Left colon (tissue), 2 donors: ENCODE measurements at places on chromosomes 2 and 18. TPM values are rescaled to one million over a fixed set of nuclear protein-coding genes. Genes with fewer than 3 reads are reported as not detected.

The IL36G gene
- total RNA-seq = not detected

GRCh38 chr18:2442726-2443275, 128.5 kb downstream of the METTL4 start:
- no peak for DNase-seq

DNA sequence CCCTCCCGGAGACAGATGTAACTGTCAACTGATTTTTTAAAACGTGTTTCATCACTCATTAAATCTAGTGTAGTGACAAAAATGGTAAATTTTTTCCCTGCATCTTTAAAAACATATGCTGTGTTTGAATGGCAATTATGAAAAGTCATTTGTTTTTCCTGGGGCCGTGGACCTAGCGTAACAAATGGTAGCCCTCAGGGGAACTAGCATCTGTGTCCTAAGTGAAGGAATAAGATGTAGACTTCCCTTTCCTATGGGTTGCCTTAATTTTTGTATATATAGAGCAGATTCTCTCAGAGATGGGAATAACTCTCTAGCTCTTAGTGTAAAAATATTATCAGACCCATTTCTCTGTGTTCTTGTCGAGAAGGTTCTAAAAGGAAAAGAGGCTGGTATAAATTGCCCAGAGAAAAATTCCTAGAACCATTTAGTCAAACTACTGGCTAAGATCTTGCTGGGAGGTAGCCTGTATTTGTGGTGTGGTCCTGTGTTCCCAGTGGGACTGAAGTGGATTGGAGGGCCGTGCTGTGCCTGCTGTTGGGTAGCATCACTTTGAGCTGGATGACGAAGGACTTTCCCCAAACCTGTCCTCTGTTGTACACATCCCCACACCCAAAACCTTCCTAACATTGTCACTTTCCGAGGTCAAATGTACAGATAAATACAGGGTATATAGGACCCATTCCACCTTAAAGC, 85.8 kb downstream of the LIMS1 start:
- no peak for DNase-seq

DNA sequence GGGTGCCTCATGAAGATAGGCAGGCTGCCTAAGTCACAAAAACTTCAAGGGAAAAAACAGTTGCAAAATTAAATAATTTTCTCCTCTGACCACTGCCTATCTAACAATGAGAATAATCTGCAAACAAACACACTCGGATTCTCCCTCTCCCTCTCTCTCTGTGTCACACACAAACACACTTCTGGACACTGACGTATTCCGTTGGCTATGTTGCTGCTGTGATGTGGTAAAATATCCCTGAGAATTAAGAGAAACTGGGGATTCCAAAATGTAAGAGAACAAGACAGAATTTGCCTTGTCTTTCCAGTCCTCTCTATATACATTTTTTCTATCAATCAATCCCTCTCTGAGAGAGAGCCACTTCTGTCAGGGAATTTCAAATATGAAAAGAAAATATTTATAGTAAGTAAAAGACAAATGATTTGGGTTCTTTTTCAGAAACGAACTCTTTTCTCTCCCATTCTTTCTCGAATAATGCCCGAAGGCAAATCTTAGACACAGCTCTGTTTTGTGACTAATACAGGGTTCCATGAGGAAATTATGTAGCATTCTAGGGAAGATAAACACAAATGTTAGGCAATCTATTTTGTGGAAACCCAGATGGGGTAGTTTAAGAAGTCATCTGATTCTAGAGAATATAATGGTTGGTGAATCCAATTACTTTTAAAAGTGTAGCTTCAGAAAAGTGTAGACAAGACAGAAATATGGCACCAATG, 310.3 kb upstream of the CYP26B1 start:
- no peak for DNase-seq

GRCh38 chr2:108553209-108553919, 19.1 kb downstream of the LIMS1 start:
- no peak for DNase-seq

- DNase-seq = no peak
Observed at GRCh38 chr2:148936857-148937450, 61.9 kb downstream of the KIF5C start.

The ADRA2B gene
- total RNA-seq = 0.84 TPM

- no peak for DNase-seq
Observed at GRCh38 chr2:32119161-32119560, 46.5 kb upstream of the SLC30A6 start.

DNA sequence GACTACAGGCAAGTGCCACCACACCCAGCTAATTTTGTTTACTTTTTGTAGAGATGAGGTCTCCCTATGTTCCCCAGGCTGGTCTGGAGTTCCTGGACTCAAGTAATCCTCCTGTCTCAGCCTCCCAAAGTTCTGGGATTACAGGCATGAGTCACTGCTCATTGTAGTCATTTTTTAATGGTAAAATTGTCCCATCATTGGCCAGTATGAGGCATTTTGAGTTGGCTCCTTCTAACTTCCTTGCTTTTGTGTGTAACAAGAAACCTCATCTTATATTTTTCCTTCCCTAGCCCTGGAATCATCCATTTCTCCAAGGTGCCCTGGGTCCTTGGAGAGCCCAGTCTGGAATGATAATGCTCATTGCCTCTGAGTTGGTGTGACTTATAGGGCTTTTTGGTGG, 148.5 kb downstream of the INHBB start:
- DNase-seq = no peak

The SLC4A3 gene
- total RNA-seq = 1.2 TPM

DNA sequence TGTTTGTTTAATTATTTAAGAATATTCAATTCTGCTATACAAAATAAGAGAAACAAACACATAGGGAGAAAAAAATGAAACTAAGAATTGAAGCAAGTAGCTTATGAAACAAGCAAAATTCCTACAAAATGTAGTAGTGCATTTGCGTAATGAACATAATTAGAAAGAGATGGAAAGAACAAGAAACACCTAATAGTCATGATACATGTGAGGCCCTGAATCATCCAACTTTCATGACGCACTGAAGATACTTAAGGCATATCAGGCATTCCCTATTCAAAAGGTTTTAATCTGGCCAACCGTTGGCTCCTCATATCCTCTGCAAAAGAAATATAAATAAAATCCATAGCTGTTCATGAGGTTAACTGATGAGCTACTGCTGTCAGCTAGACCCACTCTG, 14.5 kb upstream of the NAB1 start:
- DNase-seq = no peak

- no peak for DNase-seq
Observed at GRCh38 chr2:56217106-56217505, 33.3 kb downstream of the CCDC85A start.

DNA sequence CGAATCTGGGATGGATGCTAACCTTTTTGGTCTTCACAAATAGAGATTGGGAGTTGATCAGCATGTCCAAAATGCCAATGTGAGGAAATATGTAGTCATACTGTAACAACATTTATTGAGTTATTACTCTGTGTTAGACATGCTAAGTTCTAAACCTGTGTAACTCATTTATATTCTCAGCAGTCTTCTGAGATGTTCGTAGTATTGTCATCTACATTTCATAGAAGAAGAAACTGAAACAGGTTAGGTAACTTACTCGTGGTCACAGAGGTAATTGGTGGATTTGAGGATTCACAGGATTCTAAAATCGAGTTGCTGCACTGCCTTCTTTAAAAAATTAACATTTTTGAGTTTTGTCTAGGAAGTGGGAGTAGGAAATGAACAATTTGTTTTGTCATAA, 162.1 kb downstream of the UBE2E3 start:
- DNase-seq = no peak

GRCh38 chr18:47746615-47747014, 183.8 kb downstream of the SMAD2 start:
- no peak for DNase-seq

DNA sequence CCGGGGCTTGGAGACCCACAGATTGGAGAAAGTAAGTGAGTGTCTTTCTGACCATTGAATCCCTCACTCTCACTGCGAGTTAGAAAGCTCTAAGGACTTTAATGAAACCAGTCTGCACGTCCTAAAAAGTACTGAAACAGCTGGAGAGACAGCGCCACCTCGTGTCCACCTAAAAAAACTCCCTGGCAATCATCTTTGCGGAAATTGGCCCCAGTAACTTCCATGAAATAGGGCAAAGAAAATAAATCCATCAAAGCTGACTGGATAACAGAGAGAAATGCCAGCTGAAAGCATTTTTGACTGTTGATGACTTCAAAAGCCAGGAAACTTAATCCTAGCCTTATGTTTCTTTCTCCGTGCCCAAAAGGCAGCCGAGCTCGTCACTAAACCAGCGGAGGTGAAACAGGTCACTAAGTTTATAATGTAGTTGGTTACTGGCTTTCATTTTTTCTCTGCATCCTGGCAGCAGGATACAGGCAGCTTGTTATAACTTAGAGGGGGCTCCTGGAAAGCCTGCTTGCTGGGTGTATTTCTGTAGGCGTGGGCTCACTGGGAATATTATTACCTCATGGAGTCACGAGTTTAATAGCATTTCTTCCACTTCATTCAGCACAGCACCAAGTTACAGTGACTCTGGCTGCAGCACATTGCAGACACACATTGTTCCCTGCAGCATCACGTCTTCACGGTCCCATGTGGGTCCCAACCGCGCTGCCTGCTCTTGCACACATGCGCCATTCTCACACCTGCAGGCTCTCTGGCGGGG, 266.5 kb downstream of the HRH4 start:
- DNase-seq = peak; percentile 50

DNA sequence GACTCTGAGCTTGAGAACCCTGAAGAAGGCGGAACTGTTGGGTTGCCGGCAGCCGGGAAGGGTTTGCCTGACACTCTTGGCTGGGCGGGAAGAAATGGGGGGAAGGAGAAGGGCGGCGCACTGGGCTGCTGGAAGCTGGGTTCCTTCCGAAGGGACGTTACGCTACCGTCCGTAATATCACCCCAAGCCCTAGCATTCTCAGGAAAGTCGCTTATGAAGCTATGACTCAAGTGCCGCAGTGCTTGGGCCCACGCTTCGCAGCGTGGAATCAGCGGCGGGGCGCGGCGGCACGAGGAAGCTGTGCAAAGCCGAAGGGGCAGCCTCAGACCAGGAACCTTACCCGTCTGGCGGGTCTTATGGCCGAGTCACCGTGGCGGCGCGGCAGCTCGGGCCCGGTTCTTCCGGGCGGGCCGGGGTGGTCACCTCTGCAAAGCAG, 50.2 kb upstream of the SIGLEC15 start:
- DNase-seq = peak; percentile 61

- DNase-seq = no peak
Observed at GRCh38 chr2:181235683-181236459, 221.3 kb upstream of the ITGA4 start.

The NAB1 gene
- 21.9 TPM for total RNA-seq

The DSG4 gene
- total RNA-seq = 0.12 TPM

GRCh38 chr2:25265001-25265400, 76.7 kb downstream of the DNMT3A start:
- DNase-seq = no peak

GRCh38 chr18:62771494-62772270, 56.3 kb downstream of the PHLPP1 start:
- no peak for DNase-seq

DNA sequence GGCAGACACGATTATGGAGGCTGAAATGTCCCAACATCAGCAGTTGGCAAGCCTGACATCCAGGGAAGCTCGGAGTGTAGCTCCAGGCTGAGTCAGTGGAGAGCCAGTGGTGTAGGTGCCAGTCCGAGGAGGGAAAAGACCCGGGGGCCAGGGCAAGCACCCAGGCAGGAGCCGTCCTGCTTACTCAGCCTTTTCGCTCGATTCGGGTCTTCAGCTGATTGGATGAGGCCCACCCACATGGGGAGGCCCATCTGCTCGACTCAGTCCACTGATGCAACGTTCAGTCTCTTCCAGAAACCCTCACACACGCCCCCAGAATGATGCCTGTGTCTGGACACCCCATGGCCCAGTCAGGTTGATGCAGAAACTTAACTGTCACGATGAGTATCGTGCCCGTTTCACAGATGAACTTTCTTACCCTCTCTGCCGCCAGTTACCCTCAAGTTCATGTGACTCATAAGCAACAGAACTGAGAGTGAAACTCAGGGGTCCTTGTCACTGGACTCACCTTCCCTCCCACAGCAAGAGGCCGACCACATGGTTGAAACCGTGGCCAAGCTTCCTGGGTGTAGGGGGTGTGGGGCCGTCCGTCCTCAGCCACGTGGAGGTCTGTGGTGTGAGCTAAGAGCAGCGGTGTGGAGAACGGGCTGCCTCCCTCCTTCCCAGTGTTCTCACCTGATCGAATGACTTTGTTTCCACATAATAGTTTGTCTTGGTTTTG, 197.4 kb upstream of the HDAC4 start:
- DNase-seq = no peak

GRCh38 chr18:79715280-79715679, 35.7 kb downstream of the CTDP1 start:
- DNase-seq = no peak

DNA sequence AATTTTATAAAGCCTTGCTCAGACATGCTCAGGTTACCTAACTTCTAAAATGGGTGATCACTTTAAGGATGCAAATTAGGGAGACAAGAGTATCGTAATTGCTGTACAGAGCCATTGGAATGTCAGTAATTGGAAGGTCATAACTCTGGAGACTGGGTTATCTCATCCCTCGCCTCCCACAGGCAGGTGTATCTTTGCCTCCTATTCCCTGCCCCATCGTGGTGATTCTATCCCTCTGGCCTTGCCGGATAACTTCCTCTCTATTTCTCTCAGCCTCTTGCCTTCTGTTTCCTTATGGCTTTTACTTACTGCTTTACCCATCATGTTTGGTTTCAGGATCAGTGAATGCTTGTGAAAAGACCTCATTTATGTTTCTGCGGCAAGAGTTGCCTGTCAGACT, 2.5 kb downstream of the PDK1 start:
- no peak for DNase-seq

The KCTD1 gene
- total RNA-seq = 12.3 TPM

The SCN7A gene
- 1.6 TPM for total RNA-seq

The TRIM43 gene
- not detected for total RNA-seq

The NR4A2 gene
- total RNA-seq = 9.7 TPM

DNA sequence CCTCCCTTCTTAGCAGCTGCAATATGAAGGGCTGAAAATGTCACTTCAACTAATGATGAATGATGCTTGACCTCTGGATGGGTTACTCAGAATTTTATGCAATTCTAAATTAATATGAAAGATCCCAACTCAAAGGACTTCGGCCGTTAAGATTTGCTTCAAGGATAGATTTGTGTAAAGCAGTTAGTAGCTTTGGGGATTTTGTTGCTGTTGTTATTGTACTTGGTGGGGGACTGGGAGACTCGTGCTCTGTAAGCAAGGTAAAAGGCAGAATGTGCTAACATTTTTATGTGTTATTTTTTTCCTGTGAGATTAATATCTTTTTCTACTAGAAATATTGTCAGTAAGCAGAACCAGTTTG, 478.8 kb downstream of the ARHGAP15 start:
- DNase-seq = no peak

- DNase-seq = no peak
Observed at GRCh38 chr2:71215447-71215846, 11.5 kb downstream of the PAIP2B start.

The TCF4 gene
- 30.4 TPM for total RNA-seq

The SERPINB13 gene
- total RNA-seq = not detected

DNA sequence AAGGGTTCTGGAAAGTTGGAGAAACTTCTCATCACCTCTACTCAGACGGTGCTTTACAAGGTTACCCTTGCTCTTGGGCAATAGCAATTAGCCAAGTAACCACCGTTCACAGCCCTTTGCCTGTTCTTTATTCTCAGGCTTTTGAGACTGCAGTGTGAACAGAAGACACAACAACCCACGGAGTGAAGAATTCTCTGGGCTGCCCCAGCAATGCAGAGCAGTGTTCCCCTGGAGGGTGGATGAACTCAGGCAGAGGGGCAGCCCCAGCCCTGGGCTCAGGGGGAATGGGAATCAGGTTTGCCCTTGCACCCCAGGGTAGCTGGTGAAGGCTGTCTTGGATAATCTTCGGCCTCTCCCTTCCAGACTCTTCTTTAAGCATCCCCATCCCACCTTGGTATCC, 69.1 kb downstream of the MCFD2 start:
- no peak for DNase-seq
